ENCODE measurements at places on chromosomes 6 and 20. TPM values are rescaled to one million over a fixed set of nuclear protein-coding genes. Genes with fewer than 3 reads are reported as not detected.

ID4 gene
- polyA plus RNA-seq: 43.0 TPM

CNR1 gene
- 0.36 TPM for polyA plus RNA-seq

PAX1 gene
- not detected for polyA plus RNA-seq

HEY2 gene
- polyA plus RNA-seq: 1.3 TPM

FOXO3 gene
- 46.6 TPM for polyA plus RNA-seq

MCHR2 gene
- polyA plus RNA-seq: not detected

ERVFRD-1 gene
- 0.13 TPM for polyA plus RNA-seq

CRIP3 gene
- polyA plus RNA-seq: 3.7 TPM

FAM162B gene
- polyA plus RNA-seq: 106 TPM

SLC22A23 gene
- 18.1 TPM for polyA plus RNA-seq

C20orf144 gene
- 0.60 TPM for polyA plus RNA-seq

EDN1 gene
- polyA plus RNA-seq: 47.6 TPM

TREM1 gene
- 0.66 TPM for polyA plus RNA-seq

CST1 gene
- not detected for polyA plus RNA-seq

GRCh38 chr6:11021714-11022113, 22.4 kb downstream of the ELOVL2 start:
- DNase-seq: no peak

DNA sequence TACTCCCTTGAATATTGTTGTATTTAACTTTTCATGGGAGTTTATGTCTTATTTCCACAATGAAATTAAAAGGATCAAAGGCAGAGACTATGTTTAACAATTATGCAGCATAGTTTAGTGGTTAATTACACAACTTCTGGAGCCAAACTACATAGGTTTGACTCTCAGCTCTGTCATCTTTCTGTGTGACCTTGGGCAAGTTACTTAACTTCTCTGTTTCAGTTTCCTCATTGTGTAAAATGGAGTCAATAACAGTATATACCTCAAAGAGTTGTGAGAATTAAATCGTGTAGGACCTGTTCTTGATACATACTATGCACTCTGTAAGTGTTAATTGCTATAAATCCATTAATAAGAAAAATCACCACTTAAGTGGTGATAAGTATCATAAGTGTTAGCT, 48.3 kb downstream of the BTBD9 start:
- no peak for DNase-seq

- DNase-seq: no peak
Measured at GRCh38 chr20:62856931-62857619, 4.5 kb downstream of the TCFL5 start.

- DNase-seq: no peak
Measured at GRCh38 chr6:38656896-38657295, 17.2 kb upstream of the BTBD9 start.

GRCh38 chr20:47711046-47711752, 74.1 kb downstream of the SULF2 start:
- no peak for DNase-seq

DNA sequence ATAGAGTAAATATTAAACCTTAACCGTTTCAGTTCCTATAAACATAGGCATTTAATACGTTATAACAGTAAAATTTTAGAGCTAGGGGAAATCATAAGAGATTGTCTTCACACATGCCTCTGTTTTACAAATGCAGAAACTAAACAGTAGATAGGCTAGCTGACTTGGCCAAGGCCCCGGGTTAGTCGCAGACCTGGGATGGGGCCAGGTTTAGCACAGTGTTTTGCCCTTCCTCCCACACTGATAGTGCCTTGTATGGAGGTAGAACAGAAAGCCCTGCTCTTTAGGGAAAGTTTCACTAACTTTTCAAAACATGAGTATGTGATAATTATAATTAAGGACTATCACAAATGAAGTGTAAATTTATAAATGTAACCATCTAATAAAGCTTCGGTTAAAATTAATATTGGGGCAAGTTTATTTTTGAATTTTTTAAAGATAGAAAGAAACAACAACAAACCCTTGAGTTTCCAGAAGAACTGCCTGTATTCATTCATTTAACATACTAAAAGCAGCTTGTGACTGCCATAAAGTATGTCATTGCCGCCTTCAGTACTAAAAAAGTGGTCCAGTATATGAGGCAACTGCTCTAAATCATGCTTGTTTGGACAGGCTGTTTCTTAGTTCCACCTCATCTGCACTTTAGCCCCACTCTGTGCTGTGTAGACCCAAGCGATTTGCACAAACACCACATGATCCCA, 62.5 kb upstream of the LOC128125822 start:
- DNase-seq: peak; percentile 36

DNA sequence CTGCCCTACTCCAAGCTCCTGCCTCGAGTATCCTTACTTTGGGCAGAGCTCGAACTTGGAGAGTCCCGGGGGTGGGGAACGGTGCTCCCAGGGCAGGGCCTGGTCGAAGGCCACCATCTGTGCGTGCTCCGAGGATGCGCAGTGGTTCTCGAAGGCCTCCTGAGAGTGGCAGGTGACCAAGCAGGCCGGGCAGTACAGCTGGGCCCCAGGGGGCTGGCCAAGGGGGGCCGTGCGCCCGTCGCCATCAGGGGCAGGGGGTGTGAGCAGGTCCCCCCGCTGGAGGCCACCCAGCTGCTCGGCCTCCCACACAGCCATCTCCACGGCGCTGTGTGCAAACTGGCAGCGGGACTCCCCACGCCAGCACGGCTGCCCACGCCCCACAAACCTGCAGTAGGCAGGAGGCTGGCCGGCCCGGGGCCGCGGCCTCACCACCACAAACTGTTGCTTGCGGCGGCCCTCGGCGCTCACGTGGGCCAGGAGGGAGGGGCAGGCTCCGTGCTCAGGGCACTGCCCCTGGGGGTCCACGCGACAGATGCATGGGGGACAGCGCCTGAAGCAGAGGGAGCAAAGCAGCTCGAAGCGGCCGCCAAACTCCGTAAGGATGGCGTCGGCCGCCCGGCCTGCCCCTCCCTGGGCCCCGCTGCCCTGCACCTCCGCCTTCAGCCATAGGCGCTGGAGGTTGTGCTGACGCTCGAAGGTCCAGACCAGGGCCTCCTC, 1.8 kb downstream of the HELZ2 start:
- no peak for DNase-seq

- peak; percentile 38 for DNase-seq
Measured at GRCh38 chr20:13546497-13547131, 92.1 kb downstream of the TASP1 start.

DNA sequence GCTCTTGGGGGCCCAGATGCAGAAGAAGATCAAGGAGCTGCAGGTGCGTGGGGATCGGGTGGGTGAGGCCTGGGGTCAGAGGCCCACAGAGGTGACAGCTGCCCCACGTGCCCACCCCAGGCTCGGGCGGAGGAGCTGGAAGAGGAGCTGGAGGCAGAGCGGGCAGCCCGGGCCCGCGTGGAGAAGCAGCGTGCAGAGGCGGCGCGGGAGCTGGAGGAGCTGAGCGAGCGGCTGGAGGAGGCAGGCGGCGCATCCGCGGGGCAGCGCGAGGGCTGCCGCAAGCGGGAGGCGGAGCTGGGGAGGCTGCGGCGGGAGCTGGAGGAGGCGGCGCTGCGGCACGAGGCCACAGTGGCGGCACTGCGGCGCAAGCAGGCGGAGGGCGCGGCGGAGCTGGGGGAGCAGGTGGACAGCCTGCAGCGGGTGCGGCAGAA, 41.5 kb downstream of the MYH7B start:
- DNase-seq: no peak

GRCh38 chr6:128290221-128290620, 230.2 kb downstream of the PTPRK start:
- no peak for DNase-seq

DNA sequence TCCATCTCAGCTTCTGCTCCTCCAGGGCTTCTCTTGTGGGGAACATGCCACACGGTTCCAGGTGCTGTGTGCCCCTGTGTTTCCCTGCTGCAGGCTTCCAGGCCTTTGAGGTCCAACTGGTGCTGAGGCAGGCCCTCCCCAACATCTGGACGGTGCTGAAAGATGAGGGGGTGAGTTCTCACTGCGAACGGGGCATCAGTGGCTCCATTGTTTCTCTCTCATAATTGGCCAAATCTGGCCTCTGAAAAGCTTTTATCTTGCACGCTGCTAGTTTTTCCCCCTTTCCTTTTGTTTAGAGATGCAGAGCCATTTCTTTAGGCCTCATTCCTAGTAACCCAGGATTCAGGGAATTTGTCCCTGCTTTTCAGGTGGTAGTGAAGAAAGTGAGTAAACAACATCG, 8.6 kb downstream of the PNLDC1 start:
- no peak for DNase-seq

DNA sequence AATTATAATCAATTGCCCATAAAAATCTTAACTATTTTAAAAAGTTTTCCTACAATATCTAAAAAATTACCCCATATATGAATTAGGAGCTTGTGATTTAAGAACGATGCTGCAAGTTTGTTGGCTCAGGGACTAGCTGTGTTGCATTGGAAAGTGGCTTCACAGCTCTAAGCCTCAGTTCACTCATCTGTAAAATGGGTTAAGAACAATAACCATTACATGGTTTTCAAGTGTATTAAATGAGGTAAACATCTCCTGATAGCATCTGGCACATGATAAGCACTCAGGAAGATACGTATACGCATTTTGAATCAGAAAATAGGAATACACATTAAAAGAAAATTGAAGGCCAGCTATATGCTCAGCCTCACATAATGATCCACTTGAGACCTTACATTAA, 76.4 kb downstream of the ARHGAP18 start:
- DNase-seq: no peak

DNA sequence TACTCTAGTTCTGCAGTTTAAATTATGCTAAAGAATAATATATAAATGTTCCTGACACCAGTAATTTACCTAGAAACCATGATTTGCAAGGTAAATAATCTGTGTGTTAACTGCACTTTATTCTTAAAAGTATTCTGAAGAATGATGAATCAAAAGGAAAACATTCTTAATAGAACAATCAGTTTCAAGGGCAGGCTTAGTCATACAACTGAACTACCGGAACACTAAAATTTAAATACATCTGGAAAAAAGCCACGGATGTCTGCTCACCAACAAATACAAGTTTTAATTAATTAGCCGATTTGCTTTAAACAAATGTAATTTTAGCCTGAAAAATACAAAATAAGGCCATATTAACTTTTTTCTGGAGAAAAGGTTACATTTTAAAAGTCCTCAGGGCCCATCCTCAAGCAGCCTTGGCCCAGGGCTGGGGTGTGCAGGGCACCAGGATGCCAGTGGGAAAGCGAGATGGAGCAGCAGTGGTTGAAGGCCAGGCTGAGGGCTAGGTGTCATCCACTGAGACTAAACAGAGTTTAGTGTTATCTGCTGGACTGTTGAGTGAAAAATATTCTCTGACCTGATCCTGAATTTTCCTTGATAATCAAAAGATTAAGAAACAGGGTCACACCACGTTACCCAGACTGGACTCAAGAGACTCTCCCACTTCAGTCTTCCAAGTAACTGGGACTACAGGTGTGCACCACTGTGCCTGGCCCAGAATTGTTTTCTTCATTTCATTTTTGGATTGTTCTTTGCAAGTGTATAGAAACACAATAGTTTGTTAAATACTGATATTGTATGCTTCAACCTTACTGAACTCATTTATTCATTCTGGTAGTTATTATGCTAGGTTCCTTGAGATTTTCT, 88.2 kb upstream of the DST start:
- no peak for DNase-seq

GRCh38 chr6:161168281-161168891, 105.5 kb downstream of the AGPAT4 start:
- DNase-seq: no peak

GRCh38 chr6:37584654-37585522, 85.2 kb upstream of the CCDC167 start:
- no peak for DNase-seq

DNA sequence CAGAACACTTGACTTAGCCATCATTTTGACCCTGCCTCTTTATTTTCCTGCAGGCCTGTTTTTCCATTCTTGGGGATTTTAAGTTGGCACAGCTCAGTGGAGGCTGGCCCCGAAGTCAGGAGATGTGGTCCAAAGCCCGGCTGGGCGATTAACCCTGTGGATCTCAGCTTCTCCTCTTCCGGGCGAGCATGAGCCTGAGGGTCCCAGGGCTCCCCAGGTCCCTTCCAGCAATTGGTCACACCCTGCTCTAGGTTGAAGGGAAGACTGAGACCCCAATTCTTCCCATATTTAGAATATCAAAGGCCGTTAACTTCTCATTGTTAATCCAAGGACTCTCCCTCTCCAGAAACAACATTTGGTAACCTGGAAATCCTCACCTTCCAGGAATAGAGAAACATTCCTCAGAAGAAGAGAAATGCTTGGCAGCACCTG, 2.3 kb downstream of the THBS2 start:
- no peak for DNase-seq

DNA sequence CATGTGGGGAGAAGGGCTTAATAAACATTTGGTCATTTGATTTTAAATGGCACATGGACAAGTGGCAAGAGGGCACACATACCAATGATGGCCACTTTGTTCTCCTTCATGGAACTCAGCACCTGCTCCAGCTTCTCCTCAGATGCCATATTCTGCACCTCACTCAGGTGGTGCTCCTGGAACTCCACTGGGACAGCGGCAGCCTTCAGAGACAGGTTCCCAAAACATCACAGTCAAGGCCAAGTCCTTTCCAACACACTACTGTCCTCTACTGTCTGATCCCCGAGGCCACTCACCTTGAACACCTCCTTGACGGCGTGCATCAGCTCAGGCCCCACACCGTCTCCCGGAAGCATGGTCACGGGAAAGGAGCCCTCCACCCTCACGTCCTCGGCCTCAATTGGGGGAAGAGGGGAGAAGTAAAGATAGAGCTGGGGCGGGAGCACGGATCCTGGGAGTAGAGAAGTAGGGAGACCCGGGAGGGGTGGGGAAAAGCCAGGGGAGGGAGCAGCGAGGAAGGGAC, 591 bp downstream of the IDH3B start:
- DNase-seq: no peak

DNA sequence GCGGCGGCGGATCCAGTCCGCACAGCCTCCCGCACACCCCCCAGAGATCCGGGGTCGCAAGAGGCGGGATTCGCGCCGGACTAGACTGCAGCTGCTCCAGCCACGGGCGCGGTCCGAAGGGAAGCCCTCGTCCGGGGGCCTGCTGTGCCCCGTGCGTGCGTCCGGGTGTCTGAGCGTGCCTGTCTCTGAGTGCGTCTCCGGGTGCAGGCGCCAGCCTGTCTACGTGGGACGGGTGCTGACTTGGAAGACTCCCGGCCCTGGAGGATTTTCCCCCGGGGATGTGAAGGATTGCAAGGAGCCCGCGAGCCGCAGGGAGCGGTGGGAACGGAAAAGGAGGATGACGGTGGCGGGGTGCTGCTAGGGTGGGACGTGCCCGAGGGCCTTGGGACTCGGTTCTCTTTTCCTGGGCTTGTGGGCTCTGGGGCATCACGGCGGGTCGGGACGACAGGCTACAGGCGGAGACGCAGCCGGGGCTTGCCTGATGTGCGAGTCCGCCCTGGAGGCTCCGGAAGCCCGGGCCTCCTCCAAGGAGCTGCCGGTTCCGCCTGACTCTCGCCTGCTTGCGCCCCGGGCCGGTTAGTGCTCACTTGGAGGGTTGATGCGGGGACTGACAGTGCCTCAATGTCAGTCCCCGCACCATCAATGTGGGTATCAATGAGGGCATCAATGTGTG, 5.7 kb downstream of the MAFB start:
- no peak for DNase-seq

- peak; percentile 39 for DNase-seq
Measured at GRCh38 chr6:157912326-157912725, 69.3 kb upstream of the SYNJ2 start.

GRCh38 chr6:14425805-14426204, 308.2 kb downstream of the CD83 start:
- no peak for DNase-seq

Measured in right lung (tissue), 10 donors.